ENCODE measurements at places on chromosomes 3 and 15.

DNA sequence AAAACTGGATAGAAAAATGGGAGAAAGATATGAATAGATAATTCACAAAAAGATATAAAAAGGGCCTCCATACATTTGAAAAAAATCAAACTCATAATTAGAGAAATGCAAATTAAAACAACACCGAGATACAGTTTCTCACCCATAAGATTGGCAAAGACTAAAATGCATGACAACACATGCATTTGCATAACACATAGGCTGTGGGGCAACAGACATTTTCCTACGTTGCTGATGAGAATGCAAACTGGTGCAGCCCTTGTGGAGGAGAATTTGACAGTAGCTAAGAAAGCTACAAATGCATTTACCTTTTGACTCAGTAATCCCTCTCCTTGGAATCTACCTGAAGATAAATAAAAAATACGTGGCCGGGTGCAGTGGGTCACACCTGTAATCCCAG, 11.4 kb upstream of the CAND2 start:
- no peak for DNase-seq

DNA sequence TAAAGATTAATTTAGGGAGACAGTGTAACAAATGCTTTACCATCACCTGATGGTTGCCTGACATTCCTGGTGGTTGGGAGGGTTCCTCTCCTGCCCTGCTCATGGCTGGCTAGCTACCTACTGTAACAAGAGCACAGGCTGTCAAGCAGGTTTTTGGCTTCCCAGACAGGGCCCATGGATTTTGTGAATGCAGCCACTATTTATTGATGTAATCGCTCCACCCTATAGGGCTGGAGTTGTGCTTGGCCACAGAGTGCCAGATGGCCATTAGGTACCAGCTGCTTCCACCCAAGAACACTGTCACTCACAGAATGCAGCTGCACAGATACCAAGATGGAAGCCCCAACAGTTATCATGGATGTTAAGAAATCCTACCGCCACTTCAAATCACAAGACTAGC, 31.0 kb upstream of the KLHL25 start:
- DNase-seq, result no peak

DNA sequence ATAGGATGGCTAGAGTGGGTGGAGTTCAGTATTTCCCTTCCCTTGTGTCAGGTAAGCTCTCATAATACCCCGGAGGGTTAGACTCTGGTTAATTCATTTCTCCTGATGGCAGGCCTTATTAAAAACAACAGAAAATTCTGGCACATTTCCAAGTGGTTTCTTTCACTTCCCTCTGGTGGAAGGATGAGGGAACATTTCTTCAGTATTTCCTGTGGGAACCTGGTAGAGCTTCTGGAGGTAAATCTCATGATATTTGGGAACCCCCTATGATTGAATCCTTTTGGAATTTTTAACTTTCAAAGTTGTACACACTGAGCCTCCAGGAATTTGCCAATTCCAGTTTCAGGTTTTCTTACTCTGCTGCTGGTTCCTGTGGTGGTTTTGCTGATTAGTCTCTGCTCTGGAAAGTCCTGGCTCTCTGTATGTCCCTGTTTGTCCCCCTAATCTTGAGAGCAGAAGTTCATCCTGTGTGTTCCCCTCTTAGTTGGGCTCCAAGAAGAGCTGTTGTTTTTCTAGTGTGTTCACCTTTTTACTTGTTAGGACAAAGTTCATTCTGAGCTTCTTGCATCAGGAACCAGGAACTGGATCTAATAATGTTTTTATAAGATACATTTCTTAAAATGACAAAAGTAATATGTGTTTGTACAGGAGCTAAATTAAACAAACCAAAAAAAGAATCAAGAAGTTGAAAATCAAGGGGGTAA, 12.1 kb downstream of the CHRNA7 start:
- no peak for DNase-seq

- DNase-seq, result no peak
Measured at GRCh38 chr3:48413086-48413485, 16.8 kb downstream of the PLXNB1 start.

- no peak for DNase-seq
Measured at GRCh38 chr3:43647331-43648166, 25.7 kb upstream of the ANO10 start.

- DNase-seq, result no peak
Measured at GRCh38 chr3:192719964-192720363, 7.4 kb downstream of the FGF12 start.

- DNase-seq, result no peak
Measured at GRCh38 chr3:187747506-187747905, 2.2 kb upstream of the BCL6 start.

DNA sequence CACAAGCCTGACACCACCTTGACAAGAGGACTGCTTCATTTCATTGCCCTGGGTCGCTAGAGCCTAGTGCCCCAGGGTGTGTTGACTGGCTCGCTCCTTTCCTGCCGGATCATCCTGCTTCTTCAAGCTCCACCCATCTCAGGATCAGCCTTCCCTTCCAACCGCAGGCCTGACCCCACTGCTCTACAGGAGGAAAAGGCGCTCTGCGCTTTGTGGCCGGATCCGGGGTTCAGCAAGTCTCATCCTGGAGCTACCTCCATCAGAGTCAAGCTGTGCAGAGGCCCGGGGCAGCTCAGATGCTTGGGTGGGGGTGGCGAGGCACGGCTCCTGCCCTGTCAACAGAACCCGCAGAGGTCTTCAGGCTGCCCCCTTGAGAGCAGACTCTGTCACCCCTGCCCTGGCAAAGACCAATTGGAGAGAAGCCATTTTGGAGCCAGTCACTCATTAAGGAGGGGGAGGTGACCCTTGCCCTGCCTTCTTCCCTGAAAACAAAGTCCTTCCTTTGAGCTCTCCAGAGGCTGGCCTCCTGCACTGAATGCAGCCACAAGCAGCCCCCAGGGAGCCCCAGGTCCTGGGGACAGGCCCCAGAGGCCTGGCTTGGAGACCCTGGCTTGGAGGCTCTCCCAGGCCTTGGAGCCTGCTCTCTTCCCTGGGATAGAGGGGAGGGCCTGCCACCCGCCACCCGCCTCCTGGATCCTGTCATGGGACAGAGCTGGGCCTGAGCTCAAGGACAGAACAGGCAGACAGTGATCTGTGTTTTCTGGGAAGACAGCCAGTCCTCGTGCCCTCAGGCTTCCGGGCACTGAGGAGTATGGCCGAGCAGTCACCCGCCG, 80.3 kb downstream of the CPN2 start:
- no peak for DNase-seq

DNA sequence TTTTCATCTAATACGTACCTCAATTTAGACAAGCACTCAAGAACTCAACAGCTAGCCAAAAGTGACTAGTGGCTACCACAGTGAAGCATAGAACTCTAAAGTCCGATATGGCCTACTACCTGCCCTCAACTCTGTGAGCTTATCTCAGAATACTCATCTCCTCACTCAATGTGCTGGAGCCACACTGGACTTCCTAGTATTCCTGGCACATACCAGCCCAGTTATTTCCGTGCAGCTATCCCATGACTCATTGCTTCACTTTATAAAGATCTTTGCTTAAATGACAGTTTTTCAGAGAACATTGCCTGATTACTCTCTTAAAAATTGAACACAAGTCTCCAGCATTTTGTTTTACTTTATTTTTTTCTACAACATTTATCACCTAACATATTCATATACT, 524.7 kb downstream of the PYDC2 start:
- DNase-seq, result no peak

- DNase-seq, result no peak
Measured at GRCh38 chr3:46124216-46125177, 83.6 kb downstream of the CCR1 start.

GRCh38 chr3:195263925-195264600, 6.9 kb downstream of the XXYLT1 start:
- DNase-seq, result no peak

DNA sequence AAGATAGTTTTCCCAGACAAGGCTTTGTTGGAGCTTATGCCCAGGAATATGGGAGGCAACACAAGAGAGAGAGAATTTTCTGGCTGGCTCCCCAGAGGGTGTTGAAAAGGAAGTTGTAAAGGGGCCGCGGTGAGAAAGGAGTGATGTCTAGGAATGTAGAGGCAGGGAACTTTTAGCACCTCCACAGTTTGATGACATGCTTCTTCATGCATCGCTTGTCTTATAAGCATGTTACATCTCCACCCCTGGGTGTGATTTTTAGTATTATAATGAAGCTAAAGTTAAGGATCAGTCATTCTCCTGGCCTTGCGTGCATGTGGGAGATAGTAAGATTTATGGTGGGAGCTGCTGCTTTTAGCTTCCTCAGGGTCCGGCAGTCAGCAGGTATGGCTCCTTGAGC, 32.8 kb upstream of the TF start:
- no peak for DNase-seq

GRCh38 chr3:148062590-148062989, 635.1 kb upstream of the AGTR1 start:
- DNase-seq, result no peak

DNA sequence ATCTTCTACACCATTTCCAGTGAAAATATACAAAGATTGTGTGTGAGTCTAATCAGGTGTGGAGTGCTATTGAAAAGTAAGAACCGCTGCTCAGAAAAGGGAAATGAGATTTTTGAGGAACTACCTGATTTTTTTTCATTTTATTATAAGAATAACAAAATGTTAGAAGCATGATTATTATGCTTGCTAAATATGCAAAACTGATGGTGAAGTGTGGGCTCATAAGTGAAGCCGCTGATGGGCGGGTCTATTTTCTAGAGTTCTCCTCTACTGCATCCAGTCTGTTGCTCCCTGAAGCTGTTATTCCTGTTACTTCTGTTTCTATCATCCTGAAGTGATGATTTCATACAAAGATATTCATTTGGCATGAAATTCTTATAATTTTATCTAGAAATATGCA, 612.0 kb downstream of the CADM2 start:
- DNase-seq, result no peak

GRCh38 chr15:47961401-47962090, 159.2 kb upstream of the SLC24A5 start:
- no peak for DNase-seq

GRCh38 chr3:105527949-105528348, 161.2 kb downstream of the ALCAM start:
- no peak for DNase-seq

DNA sequence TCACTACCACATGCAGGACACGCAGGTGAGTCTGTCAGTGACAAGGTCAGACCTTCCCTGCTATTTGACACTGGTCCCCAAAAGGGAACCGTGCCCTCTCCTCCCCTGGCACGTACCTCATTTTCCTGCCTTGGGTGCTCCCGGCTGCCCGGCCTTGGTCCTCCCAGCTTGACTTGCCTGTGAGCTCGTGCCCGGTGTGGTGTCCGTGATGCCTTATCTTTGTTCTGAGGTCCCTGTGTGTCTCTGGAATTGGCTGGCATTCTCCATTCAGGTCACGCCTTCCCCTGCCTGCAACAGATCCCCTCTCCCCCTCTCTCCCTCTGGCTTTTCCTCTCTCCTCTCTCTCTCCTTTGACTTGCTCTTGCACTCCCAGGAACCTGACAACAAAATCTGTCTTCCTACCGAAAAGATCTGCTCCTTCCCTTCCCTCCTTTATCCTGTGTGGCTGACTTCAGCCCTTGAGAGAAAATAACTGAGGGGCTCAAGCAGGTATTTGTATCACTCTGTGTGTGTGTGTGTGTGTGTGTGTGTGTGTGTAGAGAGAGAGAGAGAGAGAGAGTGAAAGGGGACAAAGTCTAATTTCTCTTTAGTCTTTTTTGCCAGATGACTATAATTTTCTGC, at the start of gene MASP1:
MASP1 (minus strand) TSS at position 226 of the 621 bp plus-strand sequence; CDS start at position 121, 105 bp downstream.
- DNase-seq, result no peak

- DNase-seq, result no peak
Measured at GRCh38 chr3:116316771-116317170, 128.5 kb downstream of the LSAMP start.

DNA sequence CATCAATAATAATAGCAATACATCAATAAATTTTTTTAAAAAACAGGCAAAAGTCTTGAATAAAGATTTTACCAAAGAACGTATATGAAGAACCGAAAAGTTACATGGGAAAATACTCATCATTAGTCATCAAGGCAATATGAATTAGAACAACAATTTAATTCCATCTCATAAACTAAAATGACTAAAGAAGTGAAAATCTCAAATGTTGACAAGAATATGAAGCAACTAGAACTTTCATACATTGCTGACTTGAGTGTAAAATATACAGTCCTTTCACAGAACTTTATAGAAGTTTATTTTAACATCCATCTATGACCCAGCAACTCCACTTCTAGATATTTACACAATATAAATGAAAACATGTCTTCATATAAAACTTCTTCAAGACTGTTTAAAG, 35.3 kb upstream of the ABHD10 start:
- DNase-seq, result no peak

- DNase-seq, result no peak
Measured at GRCh38 chr3:158493931-158494330, 77.1 kb upstream of the MLF1 start.

DNA sequence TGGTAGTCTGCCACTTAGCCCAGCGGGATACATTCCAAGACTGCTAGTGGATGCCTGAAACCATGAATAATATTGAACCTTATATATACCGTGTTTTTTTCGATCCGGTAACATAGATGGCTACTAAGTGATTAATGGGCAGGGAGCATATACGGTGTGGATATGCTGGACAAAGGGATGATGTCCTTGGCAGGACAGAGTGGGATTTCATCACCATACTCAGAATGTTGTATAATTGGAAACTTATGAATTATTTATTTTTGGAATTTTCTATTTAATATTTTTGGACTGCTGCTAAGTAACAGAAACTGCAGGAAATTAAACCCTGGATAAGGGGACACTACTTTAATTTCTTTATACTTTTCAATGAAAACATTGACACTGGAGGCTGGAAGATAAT, 53.2 kb downstream of the ASTE1 start:
- DNase-seq, result no peak

DNA sequence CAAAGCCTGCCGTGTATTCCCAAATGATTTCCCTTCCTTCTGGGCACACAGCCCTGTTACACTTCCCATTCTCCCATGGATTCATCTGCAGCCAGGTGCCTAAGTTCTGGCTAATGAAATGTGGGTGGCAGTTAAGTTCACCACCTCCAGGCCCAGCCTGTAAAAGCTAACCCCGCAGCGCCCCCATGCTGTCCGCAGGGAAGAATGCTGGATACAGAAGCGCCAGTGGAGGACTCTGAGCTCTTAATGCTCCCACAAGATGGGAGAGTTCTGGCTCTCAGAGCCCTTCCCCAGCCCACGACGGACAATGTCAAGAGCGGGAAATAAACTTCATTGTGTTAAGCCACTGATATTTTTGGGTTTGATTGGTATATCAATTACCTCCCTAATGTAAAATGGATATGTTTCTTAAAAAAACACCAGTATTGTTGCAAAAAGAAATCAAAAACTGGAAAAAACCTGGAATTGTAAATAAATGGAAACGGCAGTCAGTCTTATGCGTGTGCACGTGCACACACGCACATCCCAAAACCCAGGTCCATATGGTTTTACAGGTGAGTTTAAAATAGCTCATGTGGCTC, 37.7 kb upstream of the FGD5 start:
- peak; percentile 50 for DNase-seq

DNA sequence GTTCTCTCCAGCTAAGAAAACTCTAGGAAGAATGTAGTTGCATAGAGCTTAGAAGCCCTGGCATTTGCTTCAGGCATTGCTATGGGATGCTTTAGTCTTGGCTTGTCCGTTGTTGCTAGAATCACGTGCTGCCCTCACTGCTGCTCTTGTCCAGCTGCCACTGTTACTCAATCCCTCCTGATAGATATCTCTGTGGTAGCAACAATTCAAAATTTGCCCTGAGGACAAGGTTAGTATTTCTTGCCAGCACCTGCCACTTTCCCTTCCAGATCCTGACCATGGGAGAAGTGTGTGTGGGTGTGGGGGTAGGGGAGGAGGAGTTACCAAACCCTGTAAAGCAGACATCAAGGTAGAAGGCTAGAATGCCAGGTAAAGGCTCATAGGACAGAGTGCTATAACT, 113.8 kb downstream of the PPM1L start:
- no peak for DNase-seq

Measured in activated naive CD8-positive, alpha-beta T cell treated with anti-CD3 and anti-CD28 coated beads, Interleukin-2, amount 50 U/mL, for 24 hours (primary cell).